Activated CD4-positive, alpha-beta T cell treated with anti-CD3 and anti-CD28 coated beads, Interleukin-2, amount 10 ng/mL, durations not matched to agents 7 days and 5 days (primary cell): ENCODE measurements at places on chromosomes 16 and 17. TPM values are rescaled to one million over a fixed set of nuclear protein-coding genes. Genes with fewer than 3 reads are reported as not detected.

- no peaks in the 10 kb centered on the region for H3K36me3 ChIP-seq
- H3K27ac ChIP-seq = no peak overlapping the region
Observed at GRCh38 chr16:81939164-81940056, 71.9 kb downstream of the SDR42E1 start.

DNA sequence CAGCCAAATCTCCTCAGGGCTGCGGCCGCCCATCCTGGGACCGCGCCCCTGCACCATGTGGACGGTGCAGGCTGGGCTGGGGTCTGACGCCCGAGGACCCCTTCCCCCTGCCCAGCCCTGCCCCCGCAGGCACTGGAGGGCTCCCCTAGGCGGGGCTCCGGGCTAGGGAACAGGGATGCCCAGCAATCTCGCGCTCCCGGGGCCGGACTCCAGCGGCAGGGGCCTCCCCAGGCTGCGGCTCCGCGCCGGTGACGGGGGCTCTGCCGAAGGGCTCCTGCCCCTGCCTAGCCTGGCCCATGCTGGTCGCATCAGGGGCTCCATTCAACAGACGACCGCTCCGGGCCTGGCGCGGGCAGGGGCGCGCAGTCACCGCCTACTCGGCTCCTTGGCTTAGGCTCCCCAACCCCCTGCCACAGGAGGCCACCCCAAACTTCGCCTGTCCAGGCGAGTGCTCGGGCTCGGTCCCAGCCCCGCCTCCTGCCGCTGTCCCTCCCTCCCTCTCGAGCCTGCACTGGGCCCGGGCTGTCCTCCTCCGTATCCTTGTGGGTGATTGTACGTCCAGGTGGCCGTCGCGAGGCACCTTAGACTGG, 27.4 kb upstream of the ADORA2B start:
- no peaks in the 10 kb centered on the region for H3K4me1 ChIP-seq
- H3K27ac ChIP-seq = no peak overlapping the region
- no peak for DNase-seq
- no peaks in the 10 kb centered on the region for H3K36me3 ChIP-seq

- DNase-seq = no peak
- no peak overlapping the region for H3K27ac ChIP-seq
- H3K4me1 ChIP-seq = peaks cover 22% of the 10 kb centered on the region
Observed at GRCh38 chr16:81841722-81842121, 62.6 kb downstream of the PLCG2 start.

- H3K36me3 ChIP-seq = no peaks in the 10 kb centered on the region
- no peak for DNase-seq
- H3K4me1 ChIP-seq = no peaks in the 10 kb centered on the region
- H3K4me3 ChIP-seq = no peak overlapping the region
- no peak overlapping the region for H3K27ac ChIP-seq
Observed at GRCh38 chr16:728890-729744, 2.2 kb downstream of the HAGHL start.

GRCh38 chr17:58112970-58113631, 29.9 kb downstream of the DYNLL2 start:
- H3K27ac ChIP-seq = no peak overlapping the region
- peak; percentile 90 for DNase-seq
- no peaks in the 10 kb centered on the region for H3K36me3 ChIP-seq
- H3K4me3 ChIP-seq = no peak overlapping the region
- no peaks in the 10 kb centered on the region for H3K4me1 ChIP-seq

DNA sequence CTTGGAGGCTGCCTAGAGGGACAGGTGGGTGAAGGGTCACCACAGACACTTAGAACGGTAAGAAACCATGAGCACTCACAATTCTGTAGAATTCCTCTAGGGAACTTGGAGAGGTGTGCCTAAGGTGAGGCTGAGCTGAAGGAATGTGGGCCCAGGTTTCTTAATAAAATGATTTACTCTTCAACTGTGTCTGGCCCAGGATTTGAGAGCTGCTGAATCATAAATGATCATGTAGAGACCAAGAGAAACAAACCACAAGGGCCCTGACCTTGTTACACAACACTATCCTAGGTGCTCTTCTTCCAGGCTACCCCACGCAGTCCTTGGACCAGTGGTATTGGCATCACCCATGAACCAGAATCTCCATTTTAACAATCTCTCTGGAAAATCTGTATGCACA, 27.7 kb downstream of the ZNF18 start:
- DNase-seq = no peak
- no peaks in the 10 kb centered on the region for H3K27me3 ChIP-seq
- no peak overlapping the region for H3K27ac ChIP-seq
- H3K4me1 ChIP-seq = no peaks in the 10 kb centered on the region
- peaks cover 5% of the 10 kb centered on the region for H3K36me3 ChIP-seq
- no peak overlapping the region for H3K4me3 ChIP-seq

- no peak overlapping the region for H3K4me3 ChIP-seq
- H3K27ac ChIP-seq = no peak overlapping the region
- H3K27me3 ChIP-seq = no peaks in the 10 kb centered on the region
- peaks cover 9% of the 10 kb centered on the region for H3K4me1 ChIP-seq
- DNase-seq = no peak
- no peaks in the 10 kb centered on the region for H3K36me3 ChIP-seq
Observed at GRCh38 chr17:81300586-81301155, 5.6 kb upstream of the SLC38A10 start.

- no peak overlapping the region for H3K27ac ChIP-seq
- no peaks in the 10 kb centered on the region for H3K27me3 ChIP-seq
- no peaks in the 10 kb centered on the region for H3K4me1 ChIP-seq
- DNase-seq = no peak
- peaks cover 37% of the 10 kb centered on the region for H3K36me3 ChIP-seq
Observed at GRCh38 chr17:63686138-63686685, 13.7 kb downstream of the LIMD2 start.

- H3K4me3 ChIP-seq = no peak overlapping the region
- H3K27ac ChIP-seq = no peak overlapping the region
- H3K36me3 ChIP-seq = no peaks in the 10 kb centered on the region
Observed at GRCh38 chr16:35131429-35131828, 1672.0 kb downstream of the TP53TG3F start.

- no peak for DNase-seq
- no peak overlapping the region for H3K4me3 ChIP-seq
- no peak overlapping the region for H3K27ac ChIP-seq
Observed at GRCh38 chr17:57915544-57915943, 39.7 kb downstream of the CUEDC1 start.

GRCh38 chr17:44832805-44833204, 2.7 kb upstream of the GJC1 start:
- peaks cover 49% of the 10 kb centered on the region for H3K27me3 ChIP-seq
- H3K36me3 ChIP-seq = peaks cover 2% of the 10 kb centered on the region
- DNase-seq = no peak
- H3K4me1 ChIP-seq = peaks cover 13% of the 10 kb centered on the region
- no peak overlapping the region for H3K4me3 ChIP-seq

GRCh38 chr17:80790021-80790765, 201.4 kb upstream of the CHMP6 start:
- H3K27ac ChIP-seq = peak overlapping the region; percentile 99
- no peaks in the 10 kb centered on the region for H3K27me3 ChIP-seq
- H3K36me3 ChIP-seq = peaks cover 73% of the 10 kb centered on the region
- peaks cover 95% of the 10 kb centered on the region for H3K4me1 ChIP-seq
- DNase-seq = peak; percentile 64

DNA sequence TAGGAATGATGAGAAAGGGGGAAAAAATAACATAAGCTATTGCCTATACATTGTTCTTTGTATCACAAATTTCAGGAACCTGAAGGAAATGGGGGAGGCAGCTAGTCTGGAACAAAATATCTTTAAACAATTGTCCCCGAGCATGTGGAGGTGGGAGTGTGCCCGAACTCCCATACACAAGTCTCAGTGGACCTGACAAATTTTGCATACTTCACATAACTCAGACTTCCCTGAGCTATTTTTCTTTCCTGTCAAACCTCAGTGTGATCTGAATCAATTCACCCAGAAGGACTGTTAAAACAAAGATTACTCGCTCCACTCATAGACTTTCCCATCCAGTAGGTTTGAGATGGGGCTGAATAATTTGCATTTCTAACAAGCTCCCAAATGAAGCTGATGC, 1.6 kb upstream of the XPO6 start:
- peak overlapping the region; percentile 4 for H3K4me3 ChIP-seq
- no peak for DNase-seq
- peaks cover 18% of the 10 kb centered on the region for H3K36me3 ChIP-seq
- H3K27ac ChIP-seq = peak overlapping the region; percentile 3

DNA sequence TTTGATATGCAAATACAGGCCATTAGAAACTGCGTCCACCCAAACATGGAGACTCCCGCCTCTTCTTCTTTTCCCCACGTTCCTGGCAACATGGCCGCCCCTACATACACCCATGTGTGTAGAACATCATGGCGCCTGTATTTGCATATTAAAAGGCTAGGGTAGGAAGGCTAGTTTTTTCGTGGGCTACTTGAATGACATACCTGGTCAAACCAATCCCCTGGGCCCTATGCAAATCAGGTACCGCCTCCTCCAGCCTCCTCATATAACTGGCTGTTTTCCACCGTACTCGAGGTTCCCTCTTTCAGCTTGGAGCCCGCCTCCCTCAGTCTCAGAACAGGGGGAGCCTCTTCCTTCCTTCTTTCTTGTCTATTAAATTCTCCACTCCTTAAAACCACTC, 840 bp upstream of the CD300LB start:
- no peak overlapping the region for H3K4me3 ChIP-seq
- peaks cover 58% of the 10 kb centered on the region for H3K27me3 ChIP-seq
- no peak overlapping the region for H3K27ac ChIP-seq
- H3K4me1 ChIP-seq = no peaks in the 10 kb centered on the region
- H3K36me3 ChIP-seq = no peaks in the 10 kb centered on the region

- H3K27me3 ChIP-seq = no peaks in the 10 kb centered on the region
- DNase-seq = no peak
- H3K36me3 ChIP-seq = peaks cover 54% of the 10 kb centered on the region
- no peak overlapping the region for H3K4me3 ChIP-seq
- H3K4me1 ChIP-seq = no peaks in the 10 kb centered on the region
Observed at GRCh38 chr16:89146211-89147005, 25.1 kb upstream of the CDH15 start.

DNA sequence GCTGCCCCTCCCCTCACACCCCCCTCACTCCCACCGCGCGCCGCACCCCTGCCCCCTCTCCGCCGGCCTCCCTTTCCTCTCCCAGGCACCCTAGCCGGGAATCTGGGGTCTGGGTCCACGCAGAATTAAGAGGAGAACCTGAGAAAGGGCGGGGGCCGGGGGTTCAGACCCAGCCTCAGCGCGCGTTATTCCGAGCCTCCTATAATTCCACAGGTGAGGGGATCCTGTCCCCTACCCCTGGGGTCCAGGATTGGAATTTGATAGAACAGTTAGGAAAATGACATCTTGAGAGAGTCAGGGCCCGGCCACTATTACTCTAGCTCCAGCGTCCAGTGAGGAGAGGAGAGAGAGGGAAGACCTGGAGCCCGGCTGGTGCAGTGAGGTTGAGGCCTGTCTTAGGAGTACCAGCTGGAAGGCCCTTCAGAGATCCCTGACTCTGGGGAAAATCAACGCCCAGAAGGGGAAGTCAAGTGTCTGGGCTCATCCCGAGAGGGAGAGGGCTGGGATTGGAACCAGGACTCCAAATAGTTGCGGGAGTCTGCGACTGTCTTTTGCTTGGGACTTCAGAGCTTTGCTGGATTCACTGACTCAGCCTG, 17.3 kb downstream of the GRB7 start:
- no peaks in the 10 kb centered on the region for H3K27me3 ChIP-seq
- peak overlapping the region; percentile 94 for H3K27ac ChIP-seq
- H3K4me1 ChIP-seq = peaks cover 65% of the 10 kb centered on the region
- peaks cover 12% of the 10 kb centered on the region for H3K36me3 ChIP-seq
- peak overlapping the region; percentile 55 for H3K4me3 ChIP-seq

- H3K36me3 ChIP-seq = peaks cover 51% of the 10 kb centered on the region
- no peak overlapping the region for H3K27ac ChIP-seq
- no peak for DNase-seq
- no peak overlapping the region for H3K4me3 ChIP-seq
- H3K4me1 ChIP-seq = peaks cover 1% of the 10 kb centered on the region
- no peaks in the 10 kb centered on the region for H3K27me3 ChIP-seq
Observed at GRCh38 chr17:2644971-2645370, 51.5 kb downstream of the PAFAH1B1 start.

DNA sequence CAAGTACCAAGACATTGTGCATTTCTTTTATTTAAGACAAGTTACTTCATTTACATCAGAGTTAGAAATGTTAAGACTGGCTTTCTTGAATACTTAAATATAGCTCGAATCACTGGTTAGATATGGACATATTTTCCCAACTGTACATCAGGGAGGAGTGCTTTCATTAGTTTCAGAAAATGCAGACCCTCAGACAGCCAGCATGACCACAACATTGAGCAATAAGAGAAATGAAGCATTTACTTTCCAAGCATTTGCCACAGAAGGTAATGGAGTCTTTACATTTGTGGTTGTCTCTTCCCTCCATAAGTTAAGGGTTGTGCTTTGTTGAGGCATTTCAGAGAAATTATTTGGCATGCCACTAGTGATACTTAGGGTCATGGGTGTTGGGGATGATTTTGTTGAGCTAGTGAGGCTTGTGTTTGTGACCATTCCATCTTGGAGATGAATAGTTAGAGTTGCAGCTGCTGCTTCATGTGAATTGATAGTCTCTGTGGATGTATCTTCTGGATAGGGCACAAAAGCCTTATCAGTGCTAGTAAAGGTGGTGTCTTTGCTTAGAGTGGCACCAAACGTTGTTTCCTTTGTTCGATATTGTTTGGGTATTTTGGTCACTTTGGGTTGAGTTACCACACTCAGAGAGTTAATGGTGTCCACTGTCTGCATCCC, 2.1 kb downstream of the OMG start:
- H3K4me1 ChIP-seq = peaks cover 4% of the 10 kb centered on the region
- H3K36me3 ChIP-seq = peaks cover 2% of the 10 kb centered on the region
- no peak for DNase-seq
- no peak overlapping the region for H3K4me3 ChIP-seq

IRX5 gene
- 0.17 TPM for total RNA-seq

CETP gene
- total RNA-seq = not detected

CD7 gene
- 285 TPM for total RNA-seq

ACSM5 gene
- total RNA-seq = not detected

TP53TG3F gene
- total RNA-seq = not detected
